ENCODE measurements at places on chromosomes 6 and 20.

GRCh38 chr20:45461225-45461624 lies 8.3 kb upstream of the WFDC2 start:
- DNase-seq, result no peak

DNA sequence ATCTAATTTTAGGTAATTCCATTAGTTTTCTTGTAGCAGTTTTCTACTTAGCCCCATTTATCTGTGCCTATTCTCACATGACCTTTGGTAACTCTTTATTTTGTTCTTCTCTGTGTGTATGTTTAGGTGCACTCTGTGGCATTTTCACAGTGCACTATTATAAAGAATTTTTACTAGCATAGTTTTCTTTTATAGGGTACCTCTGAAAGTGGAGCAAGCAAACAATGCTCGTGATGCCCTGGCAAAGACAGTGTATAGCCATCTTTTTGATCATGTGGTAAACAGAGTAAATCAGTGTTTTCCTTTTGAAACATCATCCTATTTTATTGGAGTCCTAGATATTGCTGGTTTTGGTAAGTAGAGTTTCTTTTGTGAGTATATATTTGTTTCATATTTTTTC lies 107.9 kb downstream of the MYO6 start:
- no peak for DNase-seq

GRCh38 chr6:104630955-104631354 lies 228.8 kb downstream of the HACE1 start:
- no peak for DNase-seq

- DNase-seq, result no peak
Measured at GRCh38 chr6:56520218-56520617, 122.5 kb downstream of the DST start.

- DNase-seq, result no peak
Measured at GRCh38 chr6:125802943-125803377, 12.2 kb downstream of the NCOA7 start.

DNA sequence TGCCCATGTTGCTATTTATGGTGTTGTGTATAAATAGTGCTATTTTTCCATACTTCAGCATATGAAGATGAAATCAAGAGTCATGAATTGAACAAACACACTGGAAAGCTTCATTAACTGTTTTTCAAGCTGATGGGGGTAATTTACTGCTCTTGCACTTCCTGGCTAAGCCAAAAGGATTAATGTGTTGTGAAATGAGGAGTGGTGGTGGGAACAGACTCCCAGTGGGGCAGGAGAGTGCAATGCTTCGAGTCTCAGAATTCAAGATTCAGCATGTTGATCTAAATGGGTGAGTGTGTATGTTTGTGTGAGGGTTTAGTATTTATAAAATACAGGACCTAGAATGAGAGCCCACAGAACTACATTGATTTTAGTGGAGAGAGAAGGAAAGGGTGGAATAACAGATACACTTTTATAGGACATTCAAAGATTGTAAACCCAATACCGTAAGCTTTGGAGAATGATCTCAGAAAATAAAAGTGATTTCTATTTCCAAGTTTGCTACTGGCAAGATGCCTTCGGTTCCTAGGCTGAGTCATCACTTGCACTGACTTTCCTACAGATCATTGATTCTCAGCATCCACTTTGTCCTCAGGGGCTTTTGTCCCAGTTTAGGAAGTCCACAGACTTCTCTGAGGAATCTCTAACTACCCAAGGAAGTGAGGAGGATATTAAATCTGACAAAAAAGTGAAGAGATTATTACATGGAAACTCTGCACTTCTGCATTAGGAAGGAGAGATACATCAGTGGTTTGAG lies 303.6 kb downstream of the TRDN start:
- no peak for DNase-seq

DNA sequence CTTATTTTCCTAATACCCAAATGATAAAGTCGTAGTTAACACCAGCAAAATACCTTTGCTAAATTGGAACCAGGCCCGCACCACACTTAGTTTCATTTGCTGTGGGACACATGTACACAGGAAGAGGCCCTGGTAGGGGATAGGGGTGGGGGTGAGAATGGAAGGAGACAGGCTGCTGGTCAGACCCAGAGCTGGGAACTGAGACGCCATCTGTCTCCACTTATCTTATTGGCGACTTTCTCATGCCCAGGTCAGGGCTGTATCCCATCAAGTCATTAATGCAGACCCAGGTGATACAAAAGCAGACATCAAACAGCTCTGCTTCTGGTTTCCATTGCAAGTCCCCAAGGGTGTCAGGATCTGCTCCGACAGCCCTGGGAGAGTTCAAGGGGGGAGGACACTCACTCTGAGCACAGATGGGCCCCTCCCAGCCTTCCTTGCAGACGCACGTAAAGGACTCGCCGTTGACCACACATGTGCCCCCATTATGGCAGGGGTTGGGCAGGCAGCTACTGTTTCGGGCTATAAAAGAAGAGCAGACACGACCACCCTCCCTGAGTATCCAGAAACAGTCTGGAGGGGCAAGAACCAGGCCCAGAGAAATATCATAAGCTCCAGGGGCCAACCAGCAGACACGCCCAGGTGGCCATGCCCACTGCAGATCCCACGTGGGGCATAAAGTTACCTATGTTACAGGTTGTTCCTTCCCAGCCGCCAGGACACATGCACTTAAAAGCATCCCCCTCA lies 29.2 kb downstream of the JAG1 start:
- DNase-seq, result no peak

DNA sequence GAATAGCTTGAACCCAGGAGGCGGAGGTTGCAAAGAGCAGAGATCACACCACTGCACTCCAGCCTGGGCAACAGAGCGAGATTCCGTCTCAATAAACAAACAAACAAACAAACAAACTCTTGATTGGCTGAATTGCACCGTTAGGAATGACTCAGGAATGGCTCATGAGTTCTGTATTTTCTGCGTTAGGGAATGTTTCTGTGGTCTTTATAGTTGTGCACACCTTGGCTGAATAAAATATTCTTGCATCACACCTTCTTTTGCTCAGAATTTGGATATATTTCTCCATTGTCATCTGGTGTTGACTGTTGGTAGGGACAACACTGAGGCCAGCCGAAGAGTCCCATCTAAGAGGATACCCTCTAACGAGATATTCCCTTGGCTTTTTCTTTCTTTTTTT lies 19.6 kb upstream of the PI16 start:
- DNase-seq, result no peak

- no peak for DNase-seq
Measured at GRCh38 chr6:150453357-150453756, 84.5 kb downstream of the IYD start.

DNA sequence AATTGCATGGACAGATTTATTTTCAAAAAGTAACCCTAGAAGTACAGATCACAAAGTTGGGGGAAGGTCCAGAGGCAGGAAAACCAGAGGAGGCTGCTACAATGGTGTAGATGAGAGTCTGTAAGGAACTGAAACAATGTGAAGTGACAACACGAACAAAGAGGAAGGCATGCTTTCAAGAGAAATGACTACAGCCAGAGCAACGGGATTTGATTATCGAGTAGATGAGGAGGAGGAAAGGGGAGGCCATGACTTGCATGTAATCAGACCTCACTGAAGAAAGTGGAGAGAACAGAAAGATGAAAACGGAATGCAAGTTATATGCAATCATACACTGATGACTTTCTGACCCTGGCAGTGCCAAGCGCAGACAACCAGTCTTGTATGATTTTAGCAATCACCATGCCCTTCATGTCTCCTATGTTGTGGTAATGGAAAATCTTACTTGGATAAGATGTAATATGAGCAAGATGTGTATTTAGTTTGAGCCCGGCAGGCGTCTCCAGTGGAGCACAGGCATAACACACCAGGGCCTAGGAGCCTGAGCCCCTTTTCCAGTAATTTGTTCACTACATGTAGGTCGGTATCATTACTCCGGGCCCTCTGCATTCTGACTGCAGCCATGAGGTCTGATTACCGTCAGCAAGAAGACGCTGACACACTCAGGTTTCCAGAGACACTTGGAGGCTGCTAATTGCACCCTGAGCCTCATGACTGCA lies 34.0 kb upstream of the FAM83C start:
- no peak for DNase-seq

DNA sequence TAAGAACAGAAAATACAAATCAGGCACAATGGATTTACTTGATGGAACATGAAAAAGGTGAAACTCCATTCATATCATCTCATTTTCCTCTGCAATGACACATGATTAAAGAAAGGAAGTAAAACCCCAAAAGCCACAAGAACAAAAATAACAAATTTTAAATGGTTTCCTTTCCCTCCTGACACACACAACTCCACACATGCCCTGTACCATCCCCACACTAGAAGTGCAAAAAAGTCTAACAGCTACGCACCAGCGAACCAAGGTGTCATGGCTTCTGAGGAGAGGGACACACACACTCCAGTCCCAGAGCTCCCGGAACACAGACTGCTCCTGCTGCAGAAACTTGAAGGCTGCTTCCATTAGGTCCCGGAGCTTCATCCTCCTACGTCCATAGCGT lies 25.3 kb downstream of the MDN1 start:
- no peak for DNase-seq

DNA sequence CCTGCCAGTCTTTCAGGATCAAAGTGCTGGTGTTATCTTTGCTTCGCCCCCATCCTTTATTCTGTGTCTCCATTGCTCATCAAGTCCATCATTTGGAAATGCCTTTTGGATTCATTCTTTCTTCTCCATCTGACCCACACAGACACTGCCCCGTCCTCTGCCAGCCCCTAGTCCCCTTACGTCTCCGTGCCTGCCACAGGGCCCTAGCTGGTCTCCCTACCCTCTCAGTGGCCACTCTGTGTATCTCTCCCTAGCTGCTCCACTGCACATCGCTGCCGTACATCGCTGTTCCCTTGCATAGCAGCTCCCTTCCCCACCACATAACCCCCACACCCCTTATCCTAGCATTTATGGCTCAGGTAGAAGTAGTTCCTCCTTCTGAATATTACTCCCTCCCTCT lies 15.7 kb downstream of the PPP1R3G start:
- DNase-seq, result no peak

DNA sequence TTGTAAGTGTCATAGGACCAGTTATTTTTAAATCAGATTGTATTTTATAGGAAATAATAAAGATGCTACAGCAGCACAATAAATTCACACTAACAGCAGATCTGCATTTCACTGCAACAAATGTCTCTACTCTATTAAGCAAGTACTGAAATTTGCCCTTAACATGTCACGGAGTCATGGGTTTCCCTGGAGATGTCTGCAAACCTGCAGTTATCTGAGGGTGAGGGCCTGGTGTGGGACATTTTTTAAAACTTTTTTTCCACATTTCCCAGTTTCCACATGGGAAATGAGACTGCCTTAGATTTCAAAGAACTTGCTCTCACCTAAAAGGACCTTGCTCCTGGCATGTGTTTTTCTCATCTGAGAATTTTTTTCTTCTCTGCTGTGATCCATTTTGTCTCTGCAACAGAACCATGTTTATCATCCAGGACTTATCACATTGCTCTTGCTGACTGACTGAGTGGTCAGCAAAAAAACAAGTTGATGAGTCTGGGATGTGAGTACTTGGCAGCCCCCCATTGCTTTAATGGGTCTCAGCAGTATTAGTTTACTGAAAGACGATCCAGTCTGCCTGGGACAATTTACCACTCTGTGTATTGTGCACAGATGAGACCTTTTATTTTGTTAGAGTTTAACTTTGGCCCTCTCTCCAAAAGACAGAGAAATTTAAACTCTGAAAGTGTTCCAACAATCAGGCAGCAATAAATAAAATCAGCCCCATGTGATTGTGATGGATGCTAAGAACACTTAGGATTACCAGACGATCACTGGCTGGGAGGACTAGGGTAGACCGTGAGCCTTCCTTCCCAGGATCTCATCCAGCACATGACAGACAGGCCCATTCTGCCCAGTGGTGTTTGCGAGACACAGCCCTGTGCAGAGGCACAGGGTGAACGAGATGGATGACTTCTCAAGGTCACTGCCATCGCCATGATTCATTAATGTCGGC lies 268.8 kb downstream of the BTBD9 start:
- no peak for DNase-seq

DNA sequence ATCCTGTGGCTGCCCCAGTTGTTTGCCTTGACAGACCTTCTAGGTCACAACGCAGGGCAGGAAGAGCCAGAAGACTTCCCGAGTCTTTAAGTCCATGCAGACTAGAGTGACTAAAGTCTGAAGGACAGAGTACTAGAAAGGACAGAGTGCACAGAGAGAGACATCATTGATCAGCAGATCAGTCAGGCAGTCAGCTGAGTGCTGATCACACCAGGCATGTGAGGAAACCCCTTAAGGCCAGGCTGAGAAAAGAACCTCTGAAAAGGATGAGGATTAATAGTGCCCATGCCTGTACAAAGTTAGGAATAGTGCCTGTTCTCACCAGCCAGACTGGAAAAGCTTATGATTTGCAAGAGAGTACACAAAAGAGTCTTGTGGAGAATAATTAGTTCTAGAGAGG lies 91.3 kb downstream of the CFAP61 start:
- no peak for DNase-seq

DNA sequence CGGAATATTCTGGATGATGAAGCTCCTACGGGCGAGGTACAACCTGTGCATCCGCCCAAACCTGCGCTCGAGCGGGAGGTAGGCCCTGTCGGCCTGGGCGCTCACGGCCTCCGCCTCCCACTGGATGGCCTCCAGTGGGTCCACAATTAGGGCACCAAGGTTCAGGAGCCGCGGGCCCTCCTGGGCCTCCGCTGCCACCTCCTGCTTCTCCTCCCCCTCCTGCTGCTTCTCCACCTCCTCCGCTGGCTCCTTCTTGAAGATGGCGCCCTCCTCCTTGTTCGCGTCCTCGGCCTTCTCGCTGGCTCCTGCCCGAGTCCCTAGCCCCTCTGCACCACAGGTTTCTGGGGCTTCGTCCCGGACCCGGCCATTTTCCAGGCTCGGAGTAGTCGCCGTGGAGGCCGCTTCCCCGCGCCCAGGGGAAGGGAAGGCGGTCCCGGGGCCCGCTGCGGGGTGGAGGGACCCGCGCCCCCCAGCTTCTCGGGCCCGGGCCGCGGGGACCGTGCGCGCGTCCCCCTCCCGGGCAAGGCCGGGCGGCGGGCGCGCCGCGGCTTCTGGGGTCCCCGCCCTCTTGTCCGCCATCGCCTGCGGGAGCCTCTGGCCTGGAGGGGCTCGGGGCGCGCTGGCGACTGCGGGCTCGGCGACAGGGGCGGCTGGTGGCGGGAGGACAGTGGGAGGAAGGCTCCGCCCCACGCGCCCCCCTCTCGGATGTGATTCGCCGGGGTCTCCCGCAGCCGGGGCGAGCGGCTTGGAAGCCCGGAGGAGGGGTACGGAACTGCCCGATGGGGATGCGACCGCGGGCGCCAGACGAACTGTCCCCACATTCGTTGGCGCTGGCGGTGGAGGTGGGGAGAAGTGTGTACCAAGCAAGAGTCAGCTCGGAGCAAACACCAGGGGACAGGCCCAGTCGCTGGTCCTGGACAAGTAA lies 17.6 kb downstream of the PLAGL2 start:
- DNase-seq, result peak; percentile 56

DNA sequence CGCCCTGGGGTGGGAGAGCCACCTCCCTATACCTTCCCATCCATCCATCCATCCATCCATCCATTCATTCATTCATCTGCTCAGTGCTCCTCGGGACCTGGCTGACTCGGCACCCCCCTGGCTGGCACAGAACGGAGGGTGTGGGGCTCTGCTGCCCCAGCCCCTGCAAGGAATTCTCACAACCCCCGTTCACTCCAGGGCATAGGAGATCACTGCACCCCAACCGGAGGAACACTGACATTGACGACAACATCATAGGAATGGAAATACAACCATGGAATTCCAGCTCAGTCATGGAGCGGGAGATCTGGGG lies 28.1 kb upstream of the MRGBP start:
- DNase-seq, result peak; percentile 14

GRCh38 chr20:61925555-61926252 lies 140.0 kb downstream of the TAF4 start:
- peak; percentile 32 for DNase-seq

All from lower lobe of right lung (tissue), 2 donors.